ENCODE measurements at places on chromosomes 7 and 10.

GRCh38 chr10:84478151-84478550 is 149.8 kb downstream of the CCSER2 start:
- DNase-seq = no peak

DNA sequence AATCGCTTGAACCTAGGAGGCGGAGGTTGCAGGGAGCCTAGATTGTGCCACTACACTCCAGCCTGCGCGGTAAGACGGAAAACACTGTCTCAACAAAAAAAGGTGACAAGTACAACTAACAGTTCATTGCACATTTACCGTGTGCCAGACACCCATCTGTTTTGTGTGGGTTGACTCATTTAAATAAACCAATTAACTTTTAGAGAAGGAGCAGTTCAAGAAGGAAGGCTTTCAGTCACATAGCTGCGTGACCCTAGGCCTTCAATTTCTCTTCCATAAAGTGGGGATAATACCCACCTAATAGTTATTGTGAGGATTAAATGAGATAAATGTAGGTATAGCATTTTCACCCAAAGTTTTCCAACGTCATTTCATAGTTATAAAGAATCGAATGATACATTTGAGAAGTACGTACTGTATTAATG is 52.3 kb upstream of the KDM7A start:
- DNase-seq = no peak

DNA sequence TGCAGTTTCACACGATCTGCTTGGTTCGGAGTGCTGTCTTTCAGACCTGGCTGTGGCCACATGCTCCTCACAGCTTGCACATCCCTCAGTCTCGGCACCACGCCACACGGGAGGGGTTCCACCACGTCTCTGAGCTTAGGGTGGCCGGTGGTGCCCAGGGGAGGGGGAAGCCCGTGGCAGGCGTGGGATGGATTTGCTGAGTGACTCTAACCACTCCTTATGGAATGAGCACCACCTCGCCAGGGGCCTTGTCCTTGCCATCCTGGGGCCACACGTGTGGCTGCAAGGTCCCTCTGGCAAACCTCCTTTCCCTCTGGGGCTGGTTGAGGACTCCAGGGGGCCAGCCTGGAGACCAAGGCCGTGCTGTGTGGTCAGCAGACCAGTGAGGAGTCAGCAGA is 29.1 kb upstream of the FAM20C start:
- no peak for DNase-seq

GRCh38 chr10:75408911-75409885 is 7.6 kb upstream of the ZNF503 start:
- no peak for DNase-seq

DNA sequence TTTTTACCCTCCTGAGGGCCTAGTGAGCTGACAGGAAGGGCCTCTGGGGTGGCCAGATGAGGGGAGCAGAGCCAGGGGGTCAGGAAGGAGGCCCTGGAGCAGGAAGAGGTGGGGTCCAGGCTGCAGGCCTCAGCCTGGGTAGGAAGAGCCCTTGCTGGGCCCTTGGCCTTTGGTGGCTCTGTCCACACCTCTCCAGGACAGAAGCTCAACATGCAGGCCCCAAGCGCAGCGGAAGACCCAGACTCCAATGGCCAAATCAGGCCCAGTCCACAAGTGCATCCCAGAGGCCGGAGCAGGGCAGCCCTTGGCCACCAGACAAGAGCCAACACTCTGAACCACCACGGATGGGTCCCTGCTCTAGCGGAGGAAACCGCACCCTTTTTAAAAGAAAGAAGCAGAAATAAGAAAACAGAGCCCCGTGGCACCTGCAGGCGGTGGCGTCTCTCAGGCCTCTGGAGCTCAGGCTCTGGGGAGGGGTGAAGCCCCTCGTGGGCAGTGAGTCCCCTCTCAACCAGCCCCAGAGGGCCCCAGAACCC is 52.8 kb downstream of the FOXL3 start:
- no peak for DNase-seq

DNA sequence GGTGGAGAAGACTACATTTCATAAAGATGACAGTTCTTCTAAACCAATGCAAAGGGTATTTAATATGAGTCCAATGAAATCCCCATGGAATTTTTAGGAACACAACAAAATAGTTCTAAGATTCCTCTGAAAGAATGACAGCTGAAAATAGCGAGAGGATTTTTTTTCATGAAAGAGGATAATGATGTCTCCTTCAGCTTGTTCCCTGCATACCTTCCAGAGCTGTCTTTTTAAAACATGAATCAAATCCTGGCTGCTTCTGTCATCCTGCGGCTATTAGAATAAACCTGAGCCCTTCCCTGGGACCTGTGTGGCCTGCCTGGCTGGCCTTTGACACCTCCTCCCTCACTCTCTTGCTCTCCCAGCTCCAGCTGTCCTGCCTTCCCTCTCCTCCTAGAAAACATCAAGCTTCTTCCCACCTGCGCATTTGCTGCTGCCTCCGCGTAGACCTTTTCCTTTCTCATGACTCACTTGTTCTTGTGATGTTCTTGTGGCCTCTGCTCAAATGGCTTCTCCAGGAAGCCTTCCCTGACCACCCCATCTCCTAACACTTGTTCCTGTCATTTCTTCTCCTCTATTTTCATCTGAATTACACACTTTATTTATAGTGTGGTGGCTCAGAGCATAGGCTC is 57.4 kb downstream of the EEPD1 start:
- DNase-seq = no peak

- DNase-seq = no peak
Observed at GRCh38 chr10:47408606-47409005, 24.5 kb upstream of the ZNF488 start.

GRCh38 chr10:44382981-44383748 is 1.7 kb downstream of the CXCL12 start:
- no peak for DNase-seq

DNA sequence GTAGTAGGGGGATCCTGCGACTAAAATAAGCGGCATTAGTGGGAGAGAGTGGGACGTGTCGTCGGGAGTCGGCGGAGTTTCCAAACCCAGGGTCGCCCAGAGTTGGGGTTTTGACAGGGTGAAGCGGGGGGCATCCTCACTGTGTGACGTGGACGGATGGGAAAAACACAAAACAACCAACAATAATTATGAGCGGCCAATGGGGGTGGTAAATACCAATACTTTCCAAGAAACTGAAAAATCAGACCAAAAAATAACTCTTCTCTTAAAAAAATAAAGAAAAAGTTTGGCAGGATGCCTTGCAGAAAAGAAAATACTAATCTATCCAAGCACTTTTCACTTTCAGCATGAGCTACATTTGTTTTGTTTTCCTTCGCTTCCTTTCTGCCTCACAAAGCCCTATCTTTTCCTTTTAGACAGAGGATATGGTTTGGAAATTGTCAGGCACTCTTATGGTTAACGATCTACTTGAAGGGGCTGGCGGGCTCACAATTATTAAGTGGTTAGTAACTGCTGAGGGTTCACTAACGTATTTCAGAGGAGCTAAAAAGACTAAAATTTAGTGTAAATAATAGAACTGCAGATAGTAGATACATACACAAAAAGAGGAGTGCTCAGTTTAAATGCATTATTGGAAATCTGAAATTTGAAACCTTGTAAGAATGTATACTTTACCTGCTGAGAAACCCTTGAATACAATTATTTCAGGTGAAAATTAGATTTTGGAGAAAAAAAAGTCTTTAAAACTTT is 802 bp upstream of the CDK6 start:
- DNase-seq = no peak

DNA sequence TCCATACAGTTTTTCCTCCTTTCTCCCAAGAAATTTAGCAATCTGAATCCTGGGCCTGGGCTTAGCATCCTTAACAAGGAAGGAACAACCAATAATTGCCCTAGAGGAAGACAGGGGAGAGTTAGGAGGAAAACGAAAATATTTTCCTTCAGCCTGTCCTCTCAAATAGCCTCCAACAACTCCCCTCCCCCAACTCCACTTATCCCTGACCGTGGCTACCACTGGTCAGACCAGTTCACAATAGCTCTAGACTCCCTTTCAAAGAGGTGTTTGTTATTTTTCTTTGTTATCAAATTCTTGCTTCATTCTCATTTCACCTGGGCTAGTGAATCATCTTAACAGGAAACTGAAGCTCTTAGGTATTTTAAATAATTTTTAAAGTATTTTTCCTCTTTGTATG is 114.1 kb downstream of the CPED1 start:
- no peak for DNase-seq

DNA sequence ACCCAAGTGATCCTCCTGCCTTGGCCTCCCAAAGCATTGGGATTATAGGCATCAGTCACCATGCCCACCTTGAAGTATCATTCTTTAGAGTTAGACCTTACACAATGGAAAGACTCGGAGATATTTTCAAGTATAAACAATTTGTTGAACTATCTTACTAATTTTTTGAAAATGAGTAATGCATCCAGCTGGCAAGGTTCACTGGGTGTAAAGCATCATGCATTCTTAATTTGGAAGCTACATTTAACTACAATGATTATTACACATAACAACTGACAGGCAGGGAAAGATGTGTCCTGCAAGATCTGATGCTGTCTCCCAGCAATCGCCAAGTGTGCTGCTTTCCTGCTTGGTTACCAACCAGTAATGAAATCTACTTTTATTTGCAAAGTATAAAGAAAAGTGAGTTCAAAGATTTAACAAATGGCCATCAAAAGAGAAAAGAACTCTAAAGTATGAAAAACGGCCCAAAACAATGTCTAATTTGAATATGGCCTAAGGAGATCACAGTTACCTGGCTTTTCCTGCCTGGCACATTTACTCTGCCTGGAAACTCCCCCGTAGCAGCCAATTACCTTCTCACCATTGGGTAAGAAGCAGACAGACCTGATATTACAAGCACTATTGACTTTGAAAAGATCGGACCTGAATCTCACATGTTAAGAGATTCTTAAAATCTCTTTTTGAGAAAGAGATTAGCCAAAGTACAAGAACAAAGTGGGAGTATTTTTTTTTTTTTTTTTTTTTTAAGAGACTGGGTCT is 59.3 kb upstream of the NMT2 start:
- DNase-seq = no peak

- no peak for DNase-seq
Observed at GRCh38 chr7:138822867-138823535, 25.0 kb upstream of the ATP6V0A4 start.

GRCh38 chr7:117715784-117716445 is 157.3 kb downstream of the CTTNBP2 start:
- peak; percentile 77 for DNase-seq

- no peak for DNase-seq
Observed at GRCh38 chr7:118492466-118492865, 268.0 kb downstream of the ANKRD7 start.

GRCh38 chr7:36379831-36380504 is 9.7 kb upstream of the ANLN start:
- DNase-seq = no peak

DNA sequence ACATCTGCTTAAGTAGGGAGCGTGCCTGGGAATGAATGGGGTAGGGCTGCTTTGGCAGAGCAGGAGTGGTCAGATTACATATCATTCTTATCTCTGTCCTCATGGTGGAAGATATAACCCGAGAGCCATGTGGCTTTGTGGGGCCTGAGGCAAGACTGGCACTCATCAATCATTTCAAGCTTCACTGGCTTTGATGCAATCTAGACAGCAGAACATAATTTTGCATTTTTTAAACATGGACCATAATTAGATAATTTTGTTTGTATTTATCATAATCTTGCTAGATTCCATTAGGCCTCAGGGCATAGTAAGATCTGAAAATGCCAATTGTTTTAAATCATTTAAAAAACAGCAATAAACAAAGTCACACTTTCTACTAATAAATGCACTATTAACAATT is 480.3 kb downstream of the NXPH1 start:
- no peak for DNase-seq

GRCh38 chr10:104300002-104300735 is 31.2 kb downstream of the GSTO2 start:
- no peak for DNase-seq

DNA sequence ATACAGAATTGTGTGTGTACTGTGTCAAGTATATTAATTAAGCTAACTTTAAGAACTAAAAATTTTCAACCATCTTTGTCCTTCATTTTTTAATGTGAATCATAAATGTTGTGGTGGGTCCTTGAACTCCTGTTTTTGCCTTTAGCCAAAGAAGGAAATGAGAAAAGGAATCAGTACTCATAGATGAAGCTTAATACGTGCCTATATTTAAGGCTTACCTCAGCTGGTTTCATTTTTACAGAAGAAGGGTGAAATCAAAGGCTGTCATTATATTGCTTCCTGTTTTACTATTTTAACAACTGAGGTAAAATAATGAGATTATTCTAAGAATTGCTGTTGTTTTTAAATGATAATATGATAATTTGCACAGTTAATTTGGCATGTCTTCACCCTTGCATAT is 6.3 kb upstream of the SNX13 start:
- DNase-seq = no peak

GRCh38 chr10:93225938-93226337 is 152.2 kb downstream of the CYP26A1 start:
- no peak for DNase-seq

DNA sequence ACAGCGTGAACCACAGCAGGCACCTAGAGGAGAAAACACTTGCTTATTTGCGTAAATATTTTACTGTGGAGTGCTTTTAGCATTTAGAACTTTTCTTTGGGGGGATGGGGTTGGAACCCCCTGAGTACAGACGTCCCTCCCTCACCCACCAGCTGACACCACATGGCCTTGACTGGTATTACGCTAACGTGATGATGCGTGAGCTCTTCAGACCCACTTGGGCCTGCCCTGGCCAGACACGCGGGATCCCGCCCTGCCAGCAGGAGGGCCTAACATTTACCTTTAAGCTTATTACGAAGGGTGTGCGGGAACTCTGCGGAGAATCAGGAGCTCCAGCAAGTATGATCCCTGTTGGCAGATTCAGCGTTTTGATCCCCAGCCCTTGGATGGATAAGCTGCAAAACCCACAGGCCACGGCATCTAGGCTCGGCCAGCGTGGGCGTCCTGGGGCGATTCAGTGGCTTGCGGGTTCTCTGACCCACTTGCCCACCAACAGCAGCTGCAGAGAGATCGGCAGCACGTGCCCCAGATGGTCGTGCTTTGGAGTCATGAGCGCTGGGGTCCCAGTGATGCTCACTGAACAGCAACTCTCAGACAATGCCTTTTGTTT is 545.5 kb upstream of the FOXK1 start:
- DNase-seq = no peak

DNA sequence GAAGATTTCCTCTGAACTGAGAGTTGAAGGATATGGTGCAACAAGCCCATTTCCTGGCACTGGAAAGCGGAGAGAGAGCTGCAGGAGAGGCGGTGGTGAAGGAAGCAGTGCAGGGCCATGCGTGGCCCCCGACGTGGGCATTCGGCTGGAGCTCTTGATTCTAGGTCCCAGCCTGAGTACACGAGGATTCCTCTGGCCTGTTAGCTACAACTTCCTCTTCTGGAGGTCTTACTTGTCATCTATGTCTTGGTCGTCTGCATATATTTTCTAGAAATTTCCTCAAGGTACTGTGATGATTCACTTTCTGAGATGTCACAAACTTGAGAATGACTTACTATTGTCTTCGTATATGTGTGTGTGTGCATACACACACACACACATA is 59.2 kb upstream of the JAZF1 start:
- DNase-seq = no peak
